KG1 (cell line): ENCODE measurements at places on chromosomes 1 and 21.

GRCh38 chr1:59173721-59174120, 123.2 kb upstream of the FGGY start:
- DNase-seq, result no peak

- no peak for DNase-seq
Measured at GRCh38 chr1:8261398-8261762, 56.5 kb upstream of the SLC45A1 start.

DNA sequence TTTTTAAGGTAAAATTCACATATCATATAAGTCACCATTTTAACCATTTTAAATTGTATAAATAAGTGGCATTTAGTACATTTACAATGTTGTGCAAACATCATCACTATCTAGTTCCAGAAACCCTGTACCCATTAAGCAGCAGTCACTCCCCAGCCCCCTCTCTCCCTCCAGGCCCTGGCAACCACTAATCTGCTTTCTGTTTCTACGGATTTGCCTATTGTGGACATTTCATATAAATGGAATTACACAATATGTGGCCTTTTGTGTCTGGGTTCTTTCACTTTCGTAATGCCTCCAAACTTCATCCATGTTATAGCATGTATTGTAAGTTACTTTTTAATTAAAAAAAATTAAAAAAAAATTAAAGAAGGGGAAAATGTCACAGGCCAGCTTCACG, 58.0 kb upstream of the RAB3GAP2 start:
- DNase-seq, result no peak

DNA sequence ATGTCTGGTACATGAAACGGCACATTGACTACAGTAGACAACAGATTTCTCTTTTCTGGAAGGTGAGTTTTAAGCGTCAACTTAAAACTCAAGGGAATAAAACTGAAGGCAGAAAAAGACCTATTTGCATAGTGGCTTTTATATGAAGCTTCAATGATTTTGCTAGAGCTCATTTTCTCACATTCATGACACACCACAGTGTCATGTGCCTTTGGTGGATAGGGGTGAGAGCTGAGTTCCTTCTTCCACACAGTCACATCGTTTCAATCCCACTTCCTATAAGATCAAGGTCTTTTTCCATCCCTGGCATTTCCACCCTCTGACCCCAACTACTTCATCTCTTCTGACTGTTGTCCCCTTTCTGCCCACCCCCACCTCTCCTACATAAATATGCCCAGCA, 31.0 kb downstream of the IL12RB2 start:
- no peak for DNase-seq

GRCh38 chr1:215146240-215146975, 63.9 kb downstream of the KCNK2 start:
- no peak for DNase-seq

GRCh38 chr21:46185716-46186115, 1.5 kb upstream of the SPATC1L start:
- no peak for DNase-seq

GRCh38 chr1:46646844-46647243, 21.3 kb downstream of the ATPAF1 start:
- no peak for DNase-seq
